SJSA1 (cell line): ENCODE measurements at places on chromosomes 1 and 21.

GRCh38 chr21:46025113-46025770, 43.7 kb downstream of the COL6A1 start:
- DNase-seq: no peak

- no peak for DNase-seq
Observed at GRCh38 chr1:996851-997712, 2.8 kb downstream of the HES4 start.

- peak; percentile 90 for DNase-seq
Observed at GRCh38 chr1:224632921-224633321, 16.8 kb downstream of the CNIH3 start.

GRCh38 chr1:169240449-169241232, 127.0 kb downstream of the NME7 start:
- no peak for DNase-seq

DNA sequence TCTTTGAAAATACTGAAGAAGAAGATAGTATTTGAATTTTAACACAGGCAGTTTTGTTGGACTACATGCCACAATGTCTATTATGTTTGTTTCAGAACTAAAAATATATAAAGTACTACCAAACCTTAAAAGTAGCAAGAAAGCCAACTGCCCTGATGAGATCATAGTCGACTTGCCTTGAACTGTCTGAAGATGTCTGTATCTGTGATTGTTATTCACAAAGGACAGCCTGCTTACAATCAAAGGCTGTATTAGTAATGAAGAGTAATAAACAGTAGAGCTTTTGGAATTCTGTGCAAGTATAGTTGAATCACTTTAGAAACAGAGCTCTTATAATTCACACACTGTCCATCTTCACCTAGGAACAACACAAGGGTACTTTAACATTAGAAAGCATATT, 228.3 kb downstream of the NCAM2 start:
- DNase-seq: no peak

DNA sequence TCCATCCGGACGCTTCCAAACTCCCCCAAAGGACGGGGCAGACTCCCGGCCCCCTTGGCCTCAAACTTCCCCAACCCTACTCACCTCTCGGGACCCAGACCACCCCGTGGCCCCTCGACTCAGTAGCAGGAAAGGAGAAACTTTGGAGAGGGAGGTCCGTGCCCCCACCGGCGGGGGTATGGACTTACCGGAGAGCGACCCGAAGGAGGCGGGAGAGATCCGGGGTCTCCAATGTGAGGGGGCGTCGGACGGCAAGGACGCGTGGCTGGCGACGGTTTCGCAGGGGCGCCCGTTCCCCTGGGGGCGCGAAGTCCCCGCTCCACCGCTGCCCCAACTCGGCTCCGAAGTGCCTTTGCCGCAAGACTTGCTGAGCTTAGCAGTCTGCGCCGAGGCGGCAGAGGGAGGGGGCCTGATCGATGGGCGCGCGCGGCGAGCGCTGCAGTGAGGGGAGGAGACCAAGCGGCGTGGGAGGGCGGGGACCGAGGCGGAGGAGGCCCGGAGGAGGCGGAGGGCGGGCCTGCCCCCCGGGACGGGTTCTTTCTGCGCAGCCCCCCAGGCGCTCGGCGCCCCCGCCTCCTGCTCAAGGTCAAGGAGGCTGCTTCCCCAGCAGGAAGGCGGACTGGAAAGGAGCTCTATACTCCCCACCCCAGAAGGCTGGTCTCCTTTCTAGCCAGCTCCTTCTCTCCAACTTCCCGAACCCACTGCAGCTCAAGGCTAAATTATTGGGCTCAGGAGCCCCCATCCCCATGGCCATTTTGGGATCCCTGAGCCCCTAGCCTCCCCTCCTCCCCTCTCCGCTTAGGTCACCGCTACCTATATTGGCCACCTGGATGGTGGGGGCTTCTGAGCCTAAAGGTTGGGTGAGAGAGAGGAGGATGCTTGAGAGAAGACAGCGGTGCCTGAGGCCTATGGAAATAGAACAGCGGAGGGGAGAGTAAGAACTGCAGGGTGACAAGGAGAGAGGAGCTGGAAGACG, at the start of gene SYT2:
Gene SYT2 (minus strand): TSS at position 385 of the 976 bp plus-strand sequence. CDS start 104,682 bp downstream, outside the sequence.
- DNase-seq: peak; percentile 42
